Fibroblast of lung (primary cell): ENCODE measurements at places on chromosomes 12 and 14. TPM values are rescaled to one million over a fixed set of nuclear protein-coding genes. Genes with fewer than 3 reads are reported as not detected.
A peak's percentile ranks its signal among the peaks of the same experiment; 100 is the strongest.

GRCh38 chr12:132619386-132620112 lies 973 bp downstream of the P2RX2 start:
- DNase-seq = no peak

GRCh38 chr12:31618228-31619025 lies 27.5 kb upstream of the DENND5B start:
- DNase-seq = peak; percentile 46

GRCh38 chr12:92516277-92516600 lies 186.6 kb upstream of the PLEKHG7 start:
- peak; percentile 48 for DNase-seq

DNA sequence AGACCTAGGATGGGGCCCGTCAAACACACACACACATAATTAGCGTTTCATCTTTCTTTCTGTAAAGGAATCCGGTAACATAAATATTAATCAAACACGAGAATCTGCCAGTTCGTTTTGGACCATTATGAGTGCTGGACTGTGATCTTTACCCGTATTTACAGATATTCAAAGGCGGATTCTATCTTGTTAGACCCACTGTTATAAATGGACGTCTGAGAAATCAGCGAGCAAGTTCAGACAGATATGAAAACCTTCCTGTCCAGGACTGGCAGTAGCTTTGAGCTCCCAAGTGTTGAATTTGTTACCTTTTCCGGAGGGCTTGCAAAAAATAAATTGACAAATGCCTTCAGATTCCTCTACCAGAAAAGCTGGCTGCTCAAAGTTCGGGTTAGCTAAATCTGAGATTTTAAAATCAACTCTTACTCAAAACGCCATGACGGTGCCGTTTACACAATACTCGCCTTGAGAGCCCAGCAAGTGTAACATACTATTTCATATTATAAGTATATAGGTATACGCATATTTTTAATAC lies 27.6 kb downstream of the BCL11B start:
- no peak for DNase-seq

DNA sequence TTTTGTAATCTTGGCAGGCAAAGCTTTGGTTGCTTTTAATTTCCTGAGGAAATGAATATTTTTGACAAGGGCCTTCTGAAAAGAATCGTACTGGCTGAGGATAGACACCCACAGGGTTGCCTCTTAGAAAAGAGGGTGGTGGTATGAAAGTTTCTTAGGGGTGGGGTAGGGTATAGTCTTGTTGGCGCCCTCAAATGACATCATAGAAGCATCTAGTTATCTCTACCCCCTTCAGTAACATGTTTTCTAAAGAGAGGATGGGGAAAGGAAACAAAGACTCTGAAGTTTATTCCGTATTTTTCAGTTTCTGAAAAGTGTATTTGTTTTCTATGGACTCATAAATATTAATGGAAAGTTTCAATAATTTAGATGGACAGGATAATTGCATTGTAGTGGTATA lies 13.7 kb downstream of the PRKCH start:
- DNase-seq = no peak

- no peak for DNase-seq
These were observed 155.0 kb upstream of the C14orf180 start for GRCh38 chr14:104424406-104425072.

- no peak for DNase-seq
These were observed 101.6 kb downstream of the SLC15A5 start for GRCh38 chr12:16175840-16176239.

DNA sequence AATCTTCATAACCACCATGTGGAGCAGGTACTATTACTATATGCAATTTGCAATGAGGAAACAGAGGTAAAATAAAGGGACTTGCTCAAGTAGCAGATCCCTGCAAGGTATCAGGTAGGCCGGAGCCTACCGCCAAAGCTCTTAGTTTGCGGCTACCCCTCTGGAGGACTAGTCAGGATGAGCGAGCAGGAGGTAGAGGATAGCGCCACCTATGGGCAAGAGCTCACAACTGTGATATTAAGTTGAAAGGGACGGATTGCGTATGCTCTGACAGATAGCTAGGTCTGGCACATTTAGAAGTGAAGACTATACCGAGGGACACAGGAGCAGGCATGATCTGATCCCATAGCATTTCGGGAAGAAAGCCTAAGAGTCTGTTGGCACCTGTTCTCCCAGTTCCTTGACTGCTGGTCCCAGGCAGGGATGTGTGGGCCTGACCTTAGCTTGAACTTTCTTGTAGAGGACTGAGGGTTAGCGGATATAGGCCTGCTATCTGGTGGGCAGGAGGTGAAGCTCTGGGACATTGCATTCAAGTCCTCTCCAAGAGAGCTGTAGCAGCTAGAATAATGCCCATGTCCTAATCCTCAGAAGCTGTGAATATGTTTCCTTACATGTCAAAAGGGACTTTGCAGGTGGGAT lies 48.0 kb downstream of the SLC17A8 start:
- peak; percentile 50 for DNase-seq

GRCh38 chr14:90495357-90496276 lies 98.8 kb downstream of the CALM1 start:
- peak; percentile 75 for DNase-seq

GRCh38 chr12:54360717-54361456 lies 3.4 kb downstream of the GPR84 start:
- DNase-seq = peak; percentile 82

GRCh38 chr12:44317651-44318126 lies 481.8 kb downstream of the TMEM117 start:
- peak; percentile 29 for DNase-seq

DNA sequence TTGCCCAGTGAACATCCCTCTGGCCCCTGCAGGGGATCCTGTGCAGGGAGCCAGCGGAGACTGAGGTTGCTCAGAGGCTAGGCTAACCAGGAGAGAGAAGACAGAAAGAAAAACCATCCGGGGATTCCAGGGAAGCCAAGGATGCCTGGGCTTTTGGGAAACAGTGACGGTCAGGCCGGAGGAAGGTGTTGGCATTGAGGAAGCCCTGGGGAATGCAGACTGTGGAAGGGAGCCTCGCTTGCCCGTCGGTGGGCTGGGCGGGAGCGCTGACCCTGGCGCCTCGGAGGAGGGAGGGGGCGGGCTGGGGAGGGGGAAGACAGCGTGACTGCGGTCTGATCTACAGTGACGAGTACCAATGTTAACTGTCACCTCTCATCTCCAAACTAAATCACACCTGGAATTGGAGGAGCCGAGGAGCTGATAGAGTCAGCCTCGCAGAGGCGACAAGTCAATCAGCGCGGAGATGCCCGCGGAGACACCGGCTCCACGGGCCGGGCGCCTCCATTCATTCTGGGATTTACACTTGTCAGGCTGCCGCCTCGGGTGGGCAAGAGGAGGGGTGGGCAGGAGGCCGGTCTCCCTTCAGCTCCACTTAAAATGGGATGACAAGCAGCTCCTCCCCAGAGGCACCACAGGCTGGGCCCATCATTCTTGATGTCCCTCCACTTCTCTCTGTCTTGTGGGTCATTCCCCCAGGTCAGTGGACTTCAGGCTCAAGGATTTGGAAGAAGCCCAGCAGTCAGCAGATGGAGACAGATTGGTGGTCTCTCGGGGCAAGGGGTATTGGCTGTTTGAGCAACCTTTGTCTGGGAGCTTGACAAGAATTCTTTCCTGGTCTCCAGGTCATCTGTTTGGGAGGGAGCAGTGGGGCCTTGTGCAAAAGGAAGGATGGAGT lies 20.4 kb upstream of the GPATCH2L start:
- DNase-seq = no peak

GRCh38 chr14:49769581-49770211 lies 1.7 kb downstream of the KLHDC2 start:
- DNase-seq = no peak

- no peak for DNase-seq
These were observed 1.3 kb downstream of the TEDC1 start for GRCh38 chr14:105492031-105492970.

GRCh38 chr14:96403409-96403808 lies 11.5 kb downstream of the AK7 start:
- no peak for DNase-seq

DNA sequence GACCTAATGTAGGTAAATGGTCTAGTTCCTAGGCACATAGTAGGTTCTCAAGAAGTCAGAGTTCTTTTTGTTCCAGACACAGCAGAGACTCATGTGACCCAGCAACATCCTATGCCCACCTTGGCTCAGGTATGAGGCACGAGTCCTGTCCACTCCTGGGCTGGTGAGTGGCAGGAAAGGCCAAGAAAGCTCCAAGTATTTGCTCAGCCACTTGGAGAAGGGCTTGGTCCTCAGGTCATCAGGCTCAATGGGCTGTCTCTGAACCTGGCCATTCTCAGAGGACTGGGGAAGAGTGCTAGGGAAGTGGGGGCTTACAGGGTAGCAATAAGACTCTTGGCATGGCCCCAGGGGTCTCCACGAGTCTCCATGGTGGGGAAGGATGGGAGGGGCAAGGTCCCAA lies 253.1 kb downstream of the NTF3 start:
- no peak for DNase-seq

GRCh38 chr14:69620211-69620611 lies 8.8 kb downstream of the SUSD6 start:
- DNase-seq = no peak

DNA sequence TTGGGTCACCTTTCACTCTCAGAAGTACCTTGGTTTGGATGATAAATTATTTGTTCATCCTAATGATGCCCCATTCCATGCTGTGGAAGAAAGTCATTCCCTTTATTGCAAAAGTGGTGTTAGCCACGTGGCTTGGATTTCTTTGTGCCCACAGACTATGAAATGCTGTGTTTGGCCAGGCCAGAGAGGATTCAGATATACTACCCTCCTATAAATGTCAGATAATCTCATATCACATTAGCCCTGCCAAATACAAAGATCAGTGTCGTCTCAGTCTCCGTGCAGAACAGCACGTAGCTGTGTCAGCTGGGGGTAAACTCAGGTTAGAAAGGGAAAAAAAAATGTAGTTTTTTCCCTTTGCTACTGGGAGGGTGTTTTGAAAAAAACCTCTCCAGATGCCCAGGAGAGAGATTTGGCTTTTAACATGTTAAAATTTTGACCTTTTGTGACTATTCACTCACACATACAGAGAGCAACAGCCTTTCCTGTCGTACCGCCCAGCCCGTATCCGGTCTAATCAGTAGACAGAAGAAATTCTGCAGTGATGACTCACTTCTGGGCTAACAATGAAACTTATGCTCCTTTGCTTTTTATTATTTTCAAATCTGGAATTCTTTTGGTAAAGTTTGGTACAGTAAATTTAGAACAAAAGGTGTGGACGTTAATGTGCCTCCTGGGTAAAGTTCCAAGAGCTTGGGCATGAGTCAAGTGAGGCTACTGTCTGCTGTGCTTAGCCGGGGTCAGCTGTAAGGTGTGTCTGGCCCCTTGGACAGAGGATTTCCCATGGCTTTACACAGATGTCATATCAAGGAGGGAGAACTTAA lies 8.5 kb upstream of the PTPRB start:
- DNase-seq = peak; percentile 97

DNA sequence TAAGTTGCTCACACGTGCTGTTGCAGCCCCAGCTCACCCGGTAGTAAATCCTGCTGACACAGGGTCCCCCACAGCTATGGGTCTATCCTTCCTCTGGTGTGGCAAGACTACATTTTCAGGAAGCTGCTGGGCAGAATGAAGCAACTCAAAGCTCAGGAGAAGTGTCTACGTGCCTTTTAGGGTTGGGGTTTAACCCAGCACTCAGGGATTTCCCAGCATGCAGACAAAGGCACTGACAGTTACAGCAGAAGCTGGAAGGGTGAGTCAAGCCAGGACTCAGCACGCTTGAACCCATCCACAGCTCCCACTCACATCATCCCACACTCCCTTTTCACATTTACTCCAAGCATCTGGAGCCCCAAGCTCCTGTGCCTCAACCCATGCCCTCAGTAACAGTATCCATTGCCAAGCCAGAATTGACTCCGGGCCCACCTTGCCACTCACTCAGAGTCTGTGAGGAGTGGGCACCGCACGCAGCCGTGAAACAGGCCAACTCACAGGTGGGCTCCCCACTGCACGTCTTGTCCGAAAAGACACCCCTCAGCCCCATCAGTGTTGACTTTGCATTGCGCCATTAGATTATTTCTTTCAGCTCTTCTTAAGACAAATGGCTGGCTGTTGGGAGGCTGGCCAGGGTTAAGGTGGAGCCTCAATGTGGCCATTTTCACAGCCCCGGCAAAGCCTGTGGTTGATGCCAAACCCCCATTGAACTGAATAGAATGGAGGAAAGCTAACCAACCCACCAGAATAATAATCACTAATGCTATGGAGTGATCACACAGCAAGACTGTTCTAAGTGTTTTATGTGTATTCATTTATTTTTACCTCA lies 59.6 kb downstream of the ZFP36L1 start:
- DNase-seq = no peak

GRCh38 chr12:1876086-1876485 lies 42.4 kb downstream of the CACNA2D4 start:
- DNase-seq = no peak

DNA sequence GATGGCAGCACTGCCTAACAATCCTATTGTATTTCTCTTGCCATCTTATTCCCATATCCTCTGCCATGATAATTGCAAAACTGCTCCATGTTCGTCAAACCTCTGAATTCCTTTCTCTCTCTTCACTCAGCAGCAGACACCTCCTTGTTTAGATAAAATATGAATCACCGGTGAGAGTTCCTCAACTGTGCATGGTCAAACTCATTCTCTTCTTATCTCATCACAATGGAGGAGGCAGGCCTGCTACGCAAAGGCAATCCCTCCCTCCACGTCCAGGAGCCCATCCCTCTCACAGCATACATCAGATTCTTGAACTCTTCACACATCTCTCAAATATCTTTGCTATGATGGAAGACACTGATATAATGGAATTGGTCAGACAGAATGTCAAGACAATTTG lies 90.1 kb upstream of the DAAM1 start:
- DNase-seq = peak; percentile 76

DNA sequence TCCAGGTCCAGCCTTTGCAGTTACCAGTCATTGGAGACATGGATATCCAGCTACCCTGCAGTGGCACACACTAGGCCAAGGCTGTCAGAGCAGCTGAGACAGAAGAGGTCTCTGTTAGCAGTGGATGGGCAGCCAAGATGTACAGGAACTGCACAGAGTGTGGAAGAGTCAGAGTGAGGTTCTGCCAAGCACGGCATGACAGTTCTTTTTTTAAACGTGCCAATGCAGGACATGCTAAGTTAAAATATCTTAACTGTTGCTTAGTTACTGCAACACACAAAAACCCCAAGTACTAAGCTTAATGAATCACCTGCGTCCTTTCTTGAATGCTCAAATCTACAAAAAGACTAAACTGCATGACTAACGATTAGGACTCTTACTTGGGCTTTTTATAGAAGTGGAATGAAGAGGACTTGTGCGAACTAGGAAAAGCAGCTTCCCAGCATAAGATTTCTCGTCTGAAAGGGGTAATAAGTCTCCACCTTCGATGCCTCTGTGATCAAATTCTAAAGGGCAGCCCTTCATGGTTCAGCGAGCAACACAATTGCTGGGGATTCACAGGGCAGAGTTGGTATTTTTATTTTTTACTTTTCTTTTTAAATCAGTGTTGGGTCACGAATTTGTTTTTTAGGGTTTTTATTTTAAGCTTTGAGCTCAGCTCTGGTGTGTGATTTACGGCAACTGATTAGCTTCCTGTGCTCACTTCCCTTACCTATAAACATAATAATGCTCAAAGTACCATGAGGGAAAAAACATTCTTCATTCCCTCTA lies 20.6 kb downstream of the MAPK1IP1L start:
- DNase-seq = peak; percentile 67

SAV1 gene
- total RNA-seq = 27.2 and 46.9 TPM in 2 replicates

TAS2R42 gene
- not detected in 2 replicates for total RNA-seq

ACRBP gene
- total RNA-seq = under 0.01 and 0.33 TPM in 2 replicates

CCDC175 gene
- total RNA-seq = not detected in 2 replicates

HOXC5 gene
- total RNA-seq = under 0.01 TPM in 1 of 2 replicates, not detected in the other

GALNT6 gene
- 25.9 and 115 TPM in 2 replicates for total RNA-seq

NGB gene
- not detected in 2 replicates for total RNA-seq

CABP1 gene
- under 0.01 TPM in 1 of 2 replicates, not detected in the other for total RNA-seq

BICD1 gene
- 10.0 and 12.4 TPM in 2 replicates for total RNA-seq

STXBP6 gene
- total RNA-seq = 4.5 and 7.7 TPM in 2 replicates
